Glomerular endothelial cell (primary cell): ENCODE measurements at places on chromosomes 11 and 22. TPM values are rescaled to one million over a fixed set of nuclear protein-coding genes. Genes with fewer than 3 reads are reported as not detected.

DNA sequence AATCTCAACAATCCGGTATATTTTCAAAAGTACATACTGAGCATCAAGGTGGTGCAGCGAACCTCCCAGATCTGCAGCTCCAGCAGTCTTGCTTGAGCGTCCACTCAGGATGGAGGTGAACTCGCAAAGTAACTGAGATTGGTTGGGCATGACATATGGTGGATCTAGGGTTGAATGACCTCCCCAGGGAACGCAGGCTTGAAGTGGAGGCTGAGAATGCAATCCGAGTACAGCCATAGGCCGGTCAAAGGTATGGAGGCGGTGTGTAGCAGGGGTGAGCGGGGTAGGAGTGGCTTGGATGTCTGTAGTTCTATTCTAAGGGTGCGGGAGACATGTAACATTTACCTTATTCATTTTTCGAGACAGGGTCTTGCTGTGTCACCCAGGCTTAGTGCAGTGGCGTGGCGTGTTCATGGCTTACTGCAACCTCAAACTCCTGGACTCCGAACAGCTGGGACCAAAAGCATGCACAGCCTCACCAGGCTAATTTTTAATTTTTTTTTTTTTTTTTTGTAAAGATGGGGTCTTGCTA lies 631 bp upstream of the C22orf39 start:
- no peak for DNase-seq

Gene OR9Q2
- not detected in 2 replicates for total RNA-seq

Gene PPM1F
- 202 and 208 TPM in 2 replicates for total RNA-seq

Gene OR10D3
- total RNA-seq: not detected in 2 replicates

GRCh38 chr22:25661073-25661472 lies 80.9 kb upstream of the MYO18B start:
- DNase-seq: no peak
